ENCODE measurements at places on chromosomes 5 and 9.

DNA sequence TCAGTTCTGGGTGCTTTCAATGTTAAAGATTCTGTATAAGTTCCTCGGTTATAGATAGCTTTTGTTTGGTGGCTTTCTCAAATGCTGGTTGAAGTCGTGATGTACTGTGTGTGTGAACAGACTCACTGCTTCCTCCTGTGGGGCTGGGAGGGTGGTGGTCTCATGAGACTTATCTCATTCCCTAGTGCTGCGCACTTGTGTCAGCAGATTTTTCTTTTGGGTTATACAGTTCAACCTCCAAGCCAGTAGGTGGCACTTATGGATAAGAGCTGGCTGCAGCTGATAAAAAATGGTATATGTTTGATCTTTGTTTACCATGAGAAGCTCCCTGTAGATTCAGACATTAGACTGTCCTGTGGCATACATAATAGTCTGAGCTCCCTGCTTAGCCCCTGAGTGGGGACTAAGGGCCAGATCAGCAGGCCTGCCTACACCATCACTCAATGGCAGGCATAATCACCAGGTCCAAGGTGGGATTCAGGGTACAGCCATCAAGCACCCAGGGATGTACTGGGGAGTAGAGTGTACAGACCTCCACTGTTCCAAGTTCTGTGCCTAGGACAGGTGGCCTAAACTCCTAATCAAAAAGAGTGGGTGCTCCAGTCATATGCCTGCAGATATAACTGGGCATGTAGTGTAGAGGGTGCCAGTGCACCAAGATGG lies 174.2 kb downstream of the OXCT1 start:
- no peak for DNase-seq

DNA sequence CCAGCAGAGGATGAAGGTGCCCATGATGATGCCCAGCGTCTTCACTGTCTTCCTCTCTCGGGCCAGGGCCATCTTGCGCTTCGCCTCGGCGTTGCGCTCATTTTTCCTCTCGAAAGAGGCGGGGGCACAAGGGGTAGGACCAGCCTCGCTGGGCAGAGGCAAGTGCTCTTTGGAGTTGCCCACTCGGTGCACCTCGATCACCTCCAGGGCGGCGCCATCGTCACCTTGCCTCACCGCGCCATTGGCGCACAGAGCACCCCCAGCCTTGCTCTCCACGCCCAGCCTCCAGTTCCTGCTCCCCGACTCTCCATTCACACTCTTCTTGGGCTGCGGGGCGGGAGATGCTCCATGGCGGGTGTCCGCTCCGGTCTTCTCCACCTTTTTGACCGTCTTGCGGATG lies 1.6 kb downstream of the HTR1A start:
- DNase-seq, result no peak

GRCh38 chr5:171155621-171156020 lies 153.4 kb upstream of the TLX3 start:
- no peak for DNase-seq

DNA sequence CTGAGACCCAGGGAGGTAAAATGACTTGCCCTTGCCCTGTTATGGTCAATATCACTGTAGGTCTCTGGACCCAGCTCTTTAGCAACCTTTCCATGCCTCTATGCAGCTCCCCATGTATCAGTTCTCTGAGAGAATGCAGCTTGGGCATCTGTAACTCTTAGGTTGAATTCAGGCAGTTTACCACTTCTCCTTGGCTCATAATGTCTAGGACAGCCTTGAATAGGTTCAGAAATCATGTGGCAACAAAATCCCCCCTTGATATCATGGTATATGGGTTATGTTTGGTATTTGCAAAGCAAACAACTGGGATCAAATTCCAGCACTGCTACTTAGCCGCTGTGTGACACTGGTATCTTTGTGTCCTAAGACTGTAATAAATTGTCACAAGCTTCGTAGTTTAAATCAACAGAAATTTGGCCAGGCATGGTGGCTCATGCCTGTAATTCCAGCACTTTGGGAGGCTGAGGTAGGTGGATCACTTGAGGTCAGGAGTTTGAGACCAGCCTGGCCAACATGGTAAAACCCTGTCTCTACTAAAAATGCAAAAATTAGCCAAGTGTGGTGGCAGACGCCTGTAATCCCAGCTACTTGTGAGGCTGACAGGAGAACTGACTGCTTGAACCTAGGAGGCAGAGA lies 10.7 kb upstream of the SUB1 start:
- no peak for DNase-seq

Data from activated T-helper 1 cell treated with anti-CD3 and anti-CD28 coated beads, Interleukin-2, amount 50 U/mL, for 16 hours (primary cell).